AG08395 (cell line): ENCODE measurements at places on chromosomes 2 and 18.

DNA sequence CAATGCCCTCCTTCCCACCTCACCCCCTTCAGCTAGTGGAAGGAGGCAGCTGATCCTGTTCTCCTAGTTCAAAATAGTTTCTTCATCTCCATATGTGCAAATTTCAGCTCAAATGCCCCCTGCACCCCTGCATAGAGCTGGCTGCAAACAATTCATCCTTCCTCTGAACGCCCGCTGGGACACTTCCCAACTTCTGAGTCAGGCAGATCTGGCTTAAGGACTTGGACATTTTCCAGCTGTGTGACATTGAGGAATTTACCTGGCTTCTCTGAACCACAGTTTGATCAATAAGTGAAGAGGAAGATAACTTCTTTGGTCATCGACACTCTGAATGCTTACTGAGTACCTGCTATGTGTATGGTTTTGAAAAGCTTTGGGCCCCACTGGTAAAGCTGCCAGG lies 23.5 kb downstream of the PTGR3 start:
- no peak for DNase-seq

- no peak for DNase-seq
Observed at GRCh38 chr2:9649261-9649660, 18.5 kb upstream of the YWHAQ start.

- DNase-seq: no peak
Observed at GRCh38 chr2:117845304-117845703, 30.8 kb downstream of the DDX18 start.

DNA sequence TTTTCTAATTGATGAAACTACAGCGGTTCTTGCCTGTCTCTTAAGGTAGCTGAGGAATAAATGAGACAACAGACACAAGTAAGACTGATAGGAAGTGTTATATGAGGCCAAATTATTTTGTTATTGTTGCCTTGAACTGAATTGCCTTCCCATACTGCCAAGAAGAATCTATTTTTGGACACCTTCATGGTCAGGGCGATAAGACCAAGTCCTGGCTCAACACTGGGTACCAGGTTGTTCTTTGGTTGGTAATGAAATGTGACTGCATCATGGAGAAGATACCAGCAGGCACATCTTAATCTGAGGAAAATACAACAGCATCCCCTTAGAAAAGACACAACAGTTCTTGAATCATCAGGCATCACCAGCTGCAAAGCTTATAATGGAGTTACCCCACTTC lies 23.7 kb downstream of the MSGN1 start:
- DNase-seq: no peak

GRCh38 chr2:98378196-98378595 lies 31.9 kb downstream of the CNGA3 start:
- DNase-seq: no peak

DNA sequence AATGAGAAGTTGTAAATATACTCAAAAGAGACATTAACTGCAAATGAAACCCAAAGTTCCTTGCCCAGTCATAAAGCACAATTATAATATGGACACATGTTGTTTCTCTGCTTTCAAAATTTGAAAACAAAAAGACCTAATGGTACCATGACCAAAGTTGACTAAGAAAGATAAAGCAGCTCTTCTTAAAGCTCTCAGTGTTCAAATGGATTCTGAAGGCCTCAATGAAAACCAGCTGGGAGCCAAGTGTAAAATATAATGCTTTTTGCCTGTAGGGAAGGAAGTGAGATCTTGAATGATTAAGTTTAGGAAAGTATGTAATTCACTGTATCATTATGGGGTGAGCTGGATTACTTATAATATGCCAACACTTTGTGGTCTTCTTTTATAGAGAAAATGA lies 178.6 kb downstream of the SATB2 start:
- no peak for DNase-seq

- no peak for DNase-seq
Observed at GRCh38 chr2:33221046-33221784, 255.2 kb upstream of the RASGRP3 start.

GRCh38 chr2:239977111-239977510 lies 48.0 kb downstream of the NDUFA10 start:
- no peak for DNase-seq

DNA sequence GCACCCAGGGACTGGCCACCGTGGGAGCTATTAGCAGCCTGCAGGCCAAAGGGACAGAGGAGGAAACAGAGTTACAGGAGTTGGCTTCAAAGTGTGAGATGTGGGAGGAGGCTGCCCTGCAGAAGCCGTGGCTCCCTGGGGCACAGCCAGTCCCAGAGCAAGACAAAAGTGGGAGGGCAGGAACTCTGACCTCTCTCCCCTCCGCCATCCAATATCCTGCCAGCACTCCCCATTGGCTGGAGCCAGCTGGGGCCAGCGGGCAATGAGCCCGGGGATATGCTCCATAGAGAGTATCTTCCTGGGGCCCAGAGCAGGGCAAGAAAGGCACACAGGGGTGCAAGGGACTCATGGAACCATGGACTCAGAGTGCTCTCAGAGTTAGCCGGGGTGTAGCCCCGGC lies 143.1 kb downstream of the INHBB start:
- no peak for DNase-seq

DNA sequence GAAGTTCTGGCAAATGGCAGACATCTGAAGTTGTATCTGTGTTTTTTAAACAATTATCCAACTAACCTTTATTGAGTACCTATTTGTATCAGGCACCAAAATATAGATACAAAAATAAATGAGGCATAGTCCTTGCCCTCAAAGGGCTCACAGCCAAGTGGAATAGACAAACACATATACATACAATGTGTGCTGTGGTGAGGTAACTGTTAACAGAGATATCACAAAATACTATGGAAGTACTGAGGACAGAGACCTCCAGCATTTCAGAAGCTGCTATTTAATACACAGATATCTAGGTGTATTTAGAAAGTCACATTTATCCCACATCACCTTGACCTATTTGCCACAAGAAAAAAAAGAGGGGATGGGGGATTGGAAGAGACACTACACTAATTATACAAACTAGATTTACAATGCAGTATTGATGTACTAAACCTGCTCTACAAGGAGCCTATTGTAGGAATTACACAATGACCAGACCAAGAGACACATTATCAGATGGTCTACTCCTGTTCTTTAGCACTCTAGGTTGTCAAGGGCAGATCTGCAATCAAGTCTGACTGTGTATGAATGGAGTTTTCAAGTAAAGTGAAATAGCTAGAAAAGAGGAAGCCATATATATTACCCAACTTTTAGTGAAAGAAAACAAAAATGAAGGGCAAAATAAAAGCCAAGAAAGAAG lies 62.2 kb downstream of the SPIRE1 start:
- no peak for DNase-seq

DNA sequence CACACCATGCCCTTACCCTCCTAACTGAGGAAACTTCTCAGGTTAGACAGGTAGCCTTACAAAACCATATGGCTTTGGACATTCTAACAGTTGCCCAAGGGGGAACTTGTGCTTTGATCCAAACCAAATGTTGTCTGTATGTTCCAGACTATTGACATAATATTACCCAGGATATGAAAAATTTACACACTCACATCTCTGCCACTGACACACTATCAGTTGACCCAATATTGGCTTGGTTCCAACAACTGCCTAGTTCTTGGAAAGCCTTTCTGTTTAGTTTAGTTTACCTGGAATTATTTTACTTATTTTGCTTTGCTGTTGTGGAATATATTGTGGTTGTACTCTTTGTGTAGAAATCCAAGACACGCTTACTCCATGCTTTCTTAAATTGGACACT lies 178.4 kb downstream of the RNF152 start:
- no peak for DNase-seq

- no peak for DNase-seq
Observed at GRCh38 chr2:76387294-76387693, 676.6 kb upstream of the GCFC2 start.

DNA sequence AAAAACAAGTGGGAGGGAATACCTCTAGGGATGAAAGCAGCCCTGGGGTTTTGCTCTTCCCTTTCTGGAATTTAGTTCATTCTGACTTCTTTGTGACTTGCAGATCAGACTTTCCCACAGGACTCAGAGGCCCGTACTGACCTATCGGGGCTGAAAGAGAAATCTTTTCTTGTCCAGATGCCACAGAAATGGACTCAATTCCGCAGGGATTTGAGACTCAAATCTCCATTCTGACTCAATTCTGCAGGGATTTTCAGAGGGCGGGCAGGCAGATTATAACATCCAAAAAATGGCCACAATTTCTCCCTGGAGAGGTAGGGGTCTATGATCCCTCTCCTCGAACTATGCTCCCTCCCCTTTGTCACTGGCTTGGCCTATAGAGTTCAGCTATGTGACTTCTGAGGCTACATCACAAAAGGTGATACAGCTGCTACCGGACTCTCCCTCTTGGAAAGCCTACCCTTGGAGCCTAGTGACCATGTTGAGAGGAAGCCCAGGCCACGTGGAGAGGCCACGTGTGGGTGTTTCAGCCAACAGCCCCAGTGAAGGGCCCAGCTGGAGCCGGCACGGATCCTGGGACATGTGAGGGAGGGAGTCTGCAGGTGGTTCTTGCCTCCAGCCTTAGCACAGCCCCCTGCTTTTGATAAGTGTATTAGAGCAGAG lies 4.8 kb upstream of the EFHD1 start:
- no peak for DNase-seq

DNA sequence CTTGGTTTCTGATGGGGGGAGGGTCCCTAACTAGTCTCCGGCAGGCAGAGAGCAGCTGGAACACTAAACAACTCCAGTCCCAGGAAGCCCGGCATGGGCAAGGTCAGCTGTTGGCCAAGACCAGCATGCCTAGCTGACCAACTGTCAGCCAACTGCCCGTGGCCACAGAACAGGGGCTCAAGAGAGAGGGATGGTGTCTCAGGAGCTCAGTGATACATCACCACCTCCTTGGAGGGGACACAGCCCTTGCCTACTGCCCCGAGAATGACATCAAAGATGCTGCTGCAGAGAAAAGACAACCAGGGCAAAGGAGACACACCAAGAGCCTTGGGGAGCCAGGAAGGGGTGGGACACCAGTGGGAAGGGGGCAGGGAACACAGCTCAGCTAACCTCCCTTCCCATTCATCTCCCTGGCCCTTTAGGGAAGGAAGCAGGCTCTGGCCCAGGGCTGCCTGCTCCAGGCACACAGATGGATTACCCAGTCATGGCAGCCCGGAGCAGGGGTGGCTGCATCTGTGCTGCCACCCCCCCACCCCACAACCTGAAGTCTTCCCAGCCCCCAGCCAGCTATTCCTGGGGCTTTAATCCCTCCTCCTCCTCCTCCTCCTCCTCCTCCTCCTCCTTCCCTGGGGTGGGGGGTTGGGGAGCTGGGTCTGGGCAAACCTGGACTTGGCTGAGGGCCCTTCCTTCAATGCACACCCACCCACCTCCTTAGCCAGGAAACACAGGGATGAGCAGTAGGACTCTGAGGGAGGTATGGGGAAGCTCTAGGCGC lies 1.9 kb downstream of the BIN1 start:
- no peak for DNase-seq

- no peak for DNase-seq
Observed at GRCh38 chr18:31506024-31506742, 8.2 kb downstream of the DSG2 start.

DNA sequence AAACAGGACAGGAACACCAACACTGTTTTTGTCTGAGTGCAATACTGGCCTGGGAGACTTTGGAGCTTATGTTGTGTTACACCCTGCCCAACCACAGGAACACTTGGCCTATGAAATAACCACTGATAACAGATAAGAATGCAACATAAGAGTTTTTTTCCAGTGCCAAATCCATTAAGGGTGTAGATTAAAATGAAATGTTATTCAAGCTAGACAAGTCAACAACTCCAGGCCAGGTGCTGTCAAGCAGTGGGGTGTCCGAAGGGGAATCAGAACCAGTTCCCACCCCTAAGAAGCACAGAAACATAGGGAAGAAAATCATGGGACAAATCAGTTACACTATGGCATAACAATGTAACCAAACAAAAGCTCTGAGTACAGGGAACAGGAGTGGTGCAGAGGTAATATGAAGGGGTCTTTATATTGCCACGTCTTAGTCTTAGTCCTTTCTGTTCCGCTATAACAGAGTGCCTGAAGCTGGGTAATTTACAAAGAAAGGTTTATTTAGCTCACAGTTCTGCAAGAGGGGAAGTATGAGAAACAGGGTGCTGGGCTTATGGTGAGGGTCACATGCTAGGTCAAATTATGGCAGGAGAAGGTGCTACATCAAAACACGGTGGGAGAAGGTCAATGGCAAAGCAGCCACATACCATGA lies 3.8 kb downstream of the AFG3L2 start:
- DNase-seq: no peak

DNA sequence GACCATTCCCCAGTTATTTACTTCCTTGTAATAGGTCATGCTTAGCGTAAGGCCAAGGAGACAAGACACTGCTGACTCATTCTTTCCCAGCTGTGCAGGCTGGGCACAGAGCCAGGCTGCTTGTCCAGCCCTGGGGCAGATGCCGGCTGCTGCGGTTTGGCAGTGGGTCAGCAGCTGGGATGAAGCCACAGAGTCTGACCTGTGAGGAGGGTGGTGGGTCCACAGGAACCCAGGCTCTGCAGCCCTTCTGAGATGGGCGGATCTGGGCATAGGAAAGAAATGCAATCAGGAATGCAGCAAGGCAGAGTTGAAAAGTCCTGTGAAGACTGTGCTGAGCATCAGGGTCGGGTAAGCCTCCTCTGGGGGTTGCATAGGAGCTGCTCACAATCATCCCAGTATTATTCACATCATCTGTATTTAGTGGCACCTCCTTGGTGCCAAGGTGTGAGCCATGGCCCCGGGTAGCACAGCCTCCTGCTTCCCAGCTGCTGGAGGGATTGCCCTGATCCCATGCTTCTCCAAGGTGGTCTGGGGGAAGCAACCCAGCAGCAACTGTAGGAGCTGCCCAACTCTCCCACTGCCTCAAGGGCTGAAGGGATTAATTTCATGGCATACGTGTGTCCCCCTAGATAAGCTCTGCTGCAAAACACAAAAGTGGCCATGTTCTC lies 139.0 kb downstream of the DDX1 start:
- peak; percentile 87 for DNase-seq

GRCh38 chr2:215137741-215138340 lies 585 bp downstream of the ABCA12 start:
- peak; percentile 38 for DNase-seq

DNA sequence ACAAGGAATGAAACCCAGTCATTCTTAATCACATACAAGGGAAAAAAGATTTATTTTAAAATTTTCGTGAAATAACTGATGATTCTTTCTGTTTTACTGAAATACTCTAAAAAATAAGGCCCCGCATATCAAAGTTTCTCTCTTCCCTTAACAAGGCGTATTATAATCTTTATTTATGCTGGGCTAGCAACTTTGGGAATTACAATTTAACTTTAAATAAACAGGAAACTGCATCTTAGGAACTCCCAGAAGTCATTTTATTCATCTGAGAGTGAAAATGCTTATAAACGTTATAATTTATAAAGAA lies 166.7 kb downstream of the TCF4 start:
- no peak for DNase-seq

- DNase-seq: peak; percentile 74
Observed at GRCh38 chr2:119240311-119241204, 16.9 kb downstream of the STEAP3 start.

GRCh38 chr2:177029501-177029900 lies 183.1 kb upstream of the HNRNPA3 start:
- no peak for DNase-seq

GRCh38 chr18:32461709-32462272 lies 8.9 kb downstream of the GAREM1 start:
- no peak for DNase-seq
